ENCODE measurements at places on chromosomes 6 and 20.

- no peak for DNase-seq
Observed at GRCh38 chr6:119073307-119074051, 5.0 kb downstream of the FAM184A start.

DNA sequence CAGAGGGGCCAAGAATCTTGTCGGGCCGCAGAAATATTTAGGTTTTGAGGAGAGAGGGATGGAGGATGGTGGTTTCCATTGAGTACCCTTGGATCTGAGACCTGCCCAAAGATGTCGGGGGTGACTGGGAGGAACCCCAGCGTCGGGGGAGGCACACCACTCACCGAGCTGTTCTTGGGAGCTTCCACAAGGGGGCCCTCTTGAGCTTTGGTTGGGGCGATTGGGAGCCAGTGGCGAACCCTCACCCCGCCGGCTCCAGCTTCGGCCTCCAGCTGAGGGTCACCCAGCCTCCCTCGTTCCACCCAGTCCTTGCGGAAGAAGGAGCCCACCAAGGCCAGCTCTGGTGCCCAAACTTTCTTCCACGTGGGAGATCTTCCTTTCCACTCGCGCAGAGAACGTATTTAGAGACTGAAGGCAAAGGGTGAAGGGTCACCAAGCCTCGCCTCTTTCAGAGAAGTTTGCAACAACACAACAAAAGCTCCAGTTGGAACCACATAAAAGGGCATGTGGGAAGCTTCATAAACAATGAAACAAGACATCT, 33.6 kb downstream of the APCDD1L start:
- peak; percentile 9 for DNase-seq

DNA sequence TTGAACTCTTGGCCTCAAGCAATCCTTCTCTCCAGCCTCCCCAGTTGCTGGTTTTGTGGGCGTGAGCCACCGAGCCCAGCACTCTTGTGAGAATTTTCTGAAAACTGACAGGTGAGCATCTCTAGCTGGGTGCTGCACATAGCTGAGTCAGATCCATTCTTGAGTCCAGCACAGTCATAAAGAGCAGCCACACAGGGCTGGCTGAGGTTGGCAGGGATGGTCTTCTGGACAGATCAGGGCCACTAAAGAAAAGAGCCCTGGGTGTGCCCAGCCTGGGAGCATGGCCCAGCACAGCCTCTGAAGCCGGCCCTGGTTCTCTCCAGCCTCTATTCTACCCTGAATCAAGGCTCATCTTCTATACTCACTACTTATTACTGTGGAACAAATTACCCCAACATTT, 11.5 kb downstream of the DLGAP4 start:
- DNase-seq, result peak; percentile 10

- no peak for DNase-seq
Observed at GRCh38 chr6:34020807-34021553, 124.9 kb downstream of the GRM4 start.

GRCh38 chr20:52972190-52972937, at the start of gene TSHZ2:
Gene TSHZ2, plus strand, starts transcription at chr20:52972358. Its CDS starts 936 bp downstream, at chr20:52973294.
- DNase-seq, result peak; percentile 19

DNA sequence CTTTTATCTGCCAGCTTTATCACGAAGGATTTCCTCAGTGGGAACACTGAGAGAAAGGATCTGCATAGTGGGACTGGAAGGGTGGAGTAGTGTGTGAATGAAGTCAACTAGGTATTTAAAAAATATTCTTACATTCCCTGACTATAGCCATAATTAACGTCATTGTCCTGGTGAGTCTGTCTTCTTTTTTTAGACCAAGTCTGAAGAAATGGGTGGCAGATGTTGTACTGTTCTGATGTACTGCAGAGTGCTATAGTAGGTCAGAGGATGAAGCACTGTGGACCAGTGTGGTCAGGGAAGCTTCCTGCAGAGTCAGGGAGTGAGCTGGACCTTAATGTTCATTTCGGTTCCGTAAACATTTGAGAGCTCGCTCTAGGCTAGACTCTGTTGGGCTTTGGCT, 11.9 kb downstream of the TULP4 start:
- peak; percentile 61 for DNase-seq

- no peak for DNase-seq
Observed at GRCh38 chr6:52505726-52506409, 71.0 kb downstream of the TRAM2 start.

- peak; percentile 76 for DNase-seq
Observed at GRCh38 chr6:84350397-84350796, 123.0 kb upstream of the CEP162 start.

- no peak for DNase-seq
Observed at GRCh38 chr20:21089391-21089790, 16.8 kb downstream of the LINC00237 start.

- no peak for DNase-seq
Observed at GRCh38 chr6:3814539-3814938, 34.6 kb upstream of the FAM50B start.

DNA sequence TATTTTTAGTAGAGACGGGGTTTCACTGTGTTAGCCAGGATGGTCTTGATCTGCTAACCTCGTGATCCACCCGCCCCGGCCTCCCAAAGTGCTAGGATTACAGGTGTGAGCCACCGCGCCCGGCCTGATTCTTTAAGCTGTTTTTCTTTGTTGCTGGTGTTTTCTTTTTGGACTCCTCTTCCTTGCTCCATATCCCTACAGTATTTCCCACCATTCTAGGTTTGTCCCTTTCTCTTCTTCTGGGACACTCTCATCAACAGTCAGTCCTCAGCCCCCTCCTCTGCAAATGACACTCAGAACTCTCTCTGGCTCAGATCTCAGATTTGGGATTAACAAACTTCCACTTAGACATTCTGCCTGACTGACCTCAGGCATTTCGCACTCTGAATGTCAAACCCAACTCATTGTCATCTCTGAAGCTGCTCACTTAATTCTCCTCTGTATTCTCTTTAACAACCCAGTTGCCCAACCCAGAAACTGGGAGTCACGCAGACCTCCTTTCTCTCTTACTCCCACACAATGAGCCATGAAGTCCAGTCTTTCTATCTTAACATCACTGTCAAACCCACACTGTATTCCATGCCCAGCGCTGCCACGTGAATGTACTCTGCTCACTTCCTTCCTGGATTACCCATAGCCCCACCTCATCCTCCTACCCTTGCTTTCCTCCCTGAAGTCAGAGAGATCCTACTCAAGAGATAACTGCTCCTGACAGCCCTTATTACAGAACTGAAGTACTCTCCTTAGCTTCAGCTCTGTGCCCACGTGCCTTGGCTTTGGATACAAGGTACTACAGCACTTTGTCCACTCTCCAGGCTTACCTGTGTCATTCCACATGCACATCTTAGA, 2.6 kb downstream of the MPIG6B start:
- no peak for DNase-seq

GRCh38 chr20:23367770-23368169, 5.8 kb downstream of the GZF1 start:
- DNase-seq, result peak; percentile 40

DNA sequence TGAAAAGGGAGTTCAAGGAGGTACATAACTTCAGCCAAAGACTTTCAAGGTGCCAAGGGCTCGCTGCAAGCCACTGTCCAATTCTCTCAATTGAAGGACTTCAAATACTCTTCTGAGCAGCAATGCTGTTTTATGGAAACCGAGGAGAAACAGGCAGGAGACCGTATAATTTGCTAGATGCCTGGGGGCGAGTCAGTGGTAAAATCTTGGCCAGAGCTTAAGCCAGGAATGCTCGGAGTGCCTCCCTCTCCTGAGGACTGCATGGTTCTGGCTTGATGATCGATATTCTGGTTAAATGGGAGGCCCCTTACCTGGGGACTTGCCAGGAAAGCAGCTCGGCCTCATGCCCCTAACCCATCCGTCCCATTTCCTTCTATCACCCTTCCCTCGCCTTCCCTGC, 35.8 kb upstream of the NOP56 start:
- DNase-seq, result no peak

DNA sequence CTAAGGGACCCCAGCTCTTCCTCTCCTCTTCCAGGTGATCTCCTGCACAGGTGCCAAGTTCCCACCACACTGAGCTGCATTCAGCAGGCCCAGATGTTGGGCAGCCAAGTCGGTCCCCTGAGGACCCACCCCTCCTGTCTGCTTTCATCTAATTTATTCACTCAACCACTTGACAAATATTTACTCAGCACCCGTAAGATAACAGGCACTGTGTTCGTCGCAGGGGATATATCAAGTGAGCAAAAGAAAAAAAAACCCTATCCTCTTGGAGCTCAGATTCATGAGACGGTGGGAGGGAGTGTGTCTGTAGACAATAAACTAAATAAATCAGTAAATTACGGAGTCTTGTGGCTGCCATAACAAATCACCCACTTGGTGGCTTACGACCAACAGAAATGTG, 143.6 kb downstream of the MRPL14 start:
- no peak for DNase-seq

- DNase-seq, result no peak
Observed at GRCh38 chr20:25323496-25324246, 67.0 kb downstream of the ABHD12 start.

DNA sequence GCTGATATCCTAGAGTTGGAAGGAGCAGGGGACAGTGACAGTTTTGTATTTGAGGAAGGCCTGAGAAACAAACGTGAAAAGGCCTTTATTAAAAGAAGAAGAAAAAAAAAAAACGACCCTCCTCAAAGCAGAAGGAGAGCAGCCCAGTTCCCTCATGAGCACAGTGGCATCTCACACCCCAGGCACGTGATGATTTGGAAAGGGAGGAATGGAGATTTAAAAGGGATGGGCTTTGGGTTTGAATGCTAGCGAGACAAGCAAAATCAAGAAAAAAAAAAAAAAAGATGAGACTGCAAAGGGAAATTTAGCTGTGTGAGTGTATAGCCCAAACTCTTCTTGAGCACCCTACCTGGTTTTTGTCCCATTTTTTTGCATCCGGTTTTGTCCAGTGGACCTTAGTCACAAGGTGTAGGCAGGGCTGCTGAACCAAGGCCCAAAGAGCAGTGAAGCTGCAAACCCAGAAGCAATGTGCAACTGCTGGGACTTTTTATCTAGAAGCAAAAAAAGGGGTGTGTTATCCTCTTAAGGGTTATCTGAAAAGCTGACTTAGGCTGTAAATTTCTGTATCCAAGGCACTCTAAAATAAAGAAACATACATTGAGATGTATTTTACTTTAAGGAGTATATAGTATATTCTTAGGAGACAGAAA, 54.5 kb upstream of the RREB1 start:
- no peak for DNase-seq

- no peak for DNase-seq
Observed at GRCh38 chr20:33836277-33836676, 25.1 kb downstream of the CHMP4B start.

DNA sequence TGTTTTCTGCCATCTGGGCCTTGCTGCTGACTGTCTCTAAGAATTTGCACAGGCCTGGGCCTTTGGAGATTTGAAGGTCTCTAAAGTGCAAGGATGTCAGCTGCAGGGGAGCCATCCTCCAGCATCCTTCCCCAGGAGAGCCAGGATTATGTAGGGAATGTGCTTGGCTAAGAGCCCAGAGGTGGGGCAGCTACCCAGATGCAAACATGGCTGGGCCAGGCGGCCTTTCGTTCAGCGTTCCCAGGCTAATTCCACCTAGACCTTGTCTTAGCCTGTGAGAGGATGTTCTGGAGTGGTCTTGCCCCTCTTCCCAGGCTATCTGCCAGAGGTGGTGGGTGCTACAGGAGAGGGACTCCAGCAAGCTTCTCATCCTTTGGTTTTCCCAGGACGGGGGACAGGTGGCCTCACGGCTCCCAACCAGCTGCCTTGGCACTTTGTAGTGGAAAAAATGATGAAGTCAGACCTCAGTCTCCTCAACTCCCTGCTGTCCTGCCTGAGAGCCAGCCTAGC, 7.7 kb upstream of the PTGIS start:
- DNase-seq, result peak; percentile 79

DNA sequence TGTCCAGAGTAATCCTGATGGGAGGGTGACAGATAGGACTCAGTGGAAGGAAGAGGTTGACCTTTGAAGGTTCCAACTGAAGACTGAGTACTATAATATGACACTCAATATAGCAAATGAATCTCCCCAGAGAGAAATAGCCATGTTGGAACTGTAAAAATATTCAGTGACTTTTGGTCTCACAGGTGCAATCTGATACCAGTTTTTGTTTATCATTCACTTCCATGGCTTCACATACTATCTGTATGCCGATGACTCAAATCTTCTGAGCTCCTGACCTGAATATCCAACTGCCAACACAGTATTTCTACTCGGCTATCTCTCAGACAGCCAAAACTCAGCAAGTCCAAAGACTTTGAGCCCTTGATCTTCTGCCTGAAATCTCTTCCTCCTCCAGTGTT, 21.8 kb upstream of the PKHD1 start:
- DNase-seq, result peak; percentile 72

DNA sequence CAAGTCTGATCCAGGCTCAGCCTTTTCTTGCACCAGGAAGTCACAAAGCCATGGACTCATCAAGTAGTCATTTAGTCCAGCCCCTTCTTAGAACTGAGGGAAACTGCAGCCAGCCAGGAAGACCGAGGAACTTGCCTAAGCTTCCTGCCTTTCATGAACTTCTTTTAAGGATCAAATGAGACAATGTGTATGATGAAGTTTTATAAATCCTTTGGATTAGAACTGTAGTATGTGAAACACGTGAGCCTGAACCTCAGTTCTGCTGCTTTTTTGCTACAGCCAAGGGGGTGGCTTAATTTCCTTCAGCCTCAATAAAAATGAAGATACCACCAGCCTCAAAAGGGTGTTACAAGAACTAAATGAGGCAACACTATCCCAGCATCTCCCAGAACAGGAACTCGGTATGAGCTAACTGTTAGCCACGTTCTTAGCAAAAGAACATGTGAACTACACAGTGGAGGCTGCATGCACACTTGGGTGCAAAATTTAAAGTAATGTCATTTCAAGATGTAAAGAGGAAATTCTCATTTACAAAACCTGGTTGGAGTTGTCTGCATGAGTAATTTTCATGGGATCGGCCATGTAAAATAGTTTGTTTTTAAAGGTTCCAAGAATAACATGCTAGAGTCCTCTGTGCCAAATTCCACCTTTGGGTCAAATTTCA, 76.0 kb upstream of the TBC1D7 start:
- DNase-seq, result peak; percentile 66

DNA sequence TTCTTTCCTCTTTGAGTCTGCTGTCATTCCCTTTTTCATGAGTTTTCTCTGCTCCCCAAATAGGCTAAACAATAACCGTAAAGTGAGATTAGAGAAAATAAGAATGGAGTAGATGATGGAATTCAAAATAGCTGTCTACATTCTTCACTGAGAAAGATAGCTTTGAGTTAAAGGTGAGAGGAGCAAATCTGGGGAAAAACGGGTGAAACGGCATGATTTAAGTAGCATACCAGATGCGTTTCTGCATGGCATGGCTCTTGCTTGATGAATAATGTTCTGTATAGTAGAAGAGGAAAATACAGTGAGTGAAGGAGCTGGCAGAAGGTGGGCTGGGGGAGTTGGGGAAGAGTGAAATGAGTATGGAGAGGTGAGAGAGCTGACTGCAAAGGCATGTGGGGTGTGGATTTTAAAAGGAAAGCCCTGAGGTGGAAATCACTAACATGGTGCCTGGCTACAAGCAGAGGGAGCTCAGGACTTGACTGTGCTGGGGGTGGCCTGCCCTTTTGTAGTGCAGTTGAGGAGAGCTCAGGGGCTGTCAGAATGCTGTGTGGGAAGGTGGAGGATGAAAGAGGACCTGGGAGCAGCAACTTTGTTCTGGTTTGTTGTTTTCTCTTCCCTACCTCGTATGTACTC, 8.8 kb downstream of the BICRAL start:
- no peak for DNase-seq

GRCh38 chr6:36788768-36789167, 50.5 kb downstream of the CPNE5 start:
- DNase-seq, result no peak
